Heart left ventricle (tissue), 16 donors: ENCODE measurements at places on chromosomes 3 and 15. TPM values are rescaled to one million over a fixed set of nuclear protein-coding genes. Genes with fewer than 3 reads are reported as not detected.

Gene CELSR3
- 0.24 TPM for total RNA-seq

Gene MORC1
- total RNA-seq = not detected

Gene RTP1
- 0.13 TPM for total RNA-seq

Gene SFMBT1
- total RNA-seq = 13.9 TPM

- DNase-seq = no peak
These were observed 200.2 kb upstream of the LRRC3B start for GRCh38 chr3:26422415-26422814.

DNA sequence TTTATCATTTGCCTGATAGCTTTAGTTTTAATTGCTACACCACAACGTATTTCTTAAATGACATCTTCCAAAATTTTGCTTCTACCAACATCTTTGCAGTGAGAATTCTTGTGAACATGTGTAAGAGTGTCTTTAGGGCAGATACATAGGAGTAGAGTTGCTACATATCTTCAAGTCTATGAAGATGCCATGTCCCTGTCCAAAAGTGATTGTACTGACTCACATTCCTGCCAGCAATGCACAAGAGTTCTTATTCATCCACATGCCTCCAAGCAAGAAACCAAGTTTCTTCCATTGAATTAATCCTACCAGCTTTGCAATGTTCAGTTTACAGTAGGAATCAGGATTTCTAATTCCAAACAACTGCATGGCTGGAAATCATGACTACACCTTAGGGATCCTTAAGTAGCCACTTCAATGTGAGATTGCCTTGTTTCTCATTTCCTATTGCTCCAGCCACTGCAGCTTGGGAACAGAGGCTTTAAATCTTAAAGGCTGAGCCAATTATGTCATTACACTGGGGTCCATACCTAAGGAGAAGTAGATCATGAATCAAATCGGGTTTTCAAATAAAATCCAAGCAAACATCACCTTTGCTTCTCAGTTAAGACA lies 44.5 kb downstream of the BCL2L10 start:
- DNase-seq = no peak

DNA sequence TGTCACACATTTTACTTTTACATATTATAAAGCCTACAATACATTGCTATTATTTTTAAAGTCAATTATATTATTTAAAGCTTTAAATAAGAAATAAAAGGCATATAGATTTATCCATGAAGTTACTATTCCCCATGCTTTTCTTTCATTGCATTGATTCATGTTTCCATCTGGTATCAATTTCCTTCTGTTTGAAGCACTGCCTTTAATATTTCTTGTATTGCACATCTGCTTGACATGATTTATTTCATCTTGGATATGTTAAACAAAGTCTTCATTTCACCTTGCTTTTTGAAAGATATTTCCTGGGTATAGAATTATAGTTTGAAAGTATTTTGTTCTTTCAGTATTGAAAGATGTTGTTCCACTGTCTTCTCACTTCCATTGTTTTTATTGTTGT lies 174.3 kb upstream of the MBNL1 start:
- no peak for DNase-seq

- no peak for DNase-seq
These were observed 40.6 kb upstream of the TMEM108 start for GRCh38 chr3:132997404-132998185.

DNA sequence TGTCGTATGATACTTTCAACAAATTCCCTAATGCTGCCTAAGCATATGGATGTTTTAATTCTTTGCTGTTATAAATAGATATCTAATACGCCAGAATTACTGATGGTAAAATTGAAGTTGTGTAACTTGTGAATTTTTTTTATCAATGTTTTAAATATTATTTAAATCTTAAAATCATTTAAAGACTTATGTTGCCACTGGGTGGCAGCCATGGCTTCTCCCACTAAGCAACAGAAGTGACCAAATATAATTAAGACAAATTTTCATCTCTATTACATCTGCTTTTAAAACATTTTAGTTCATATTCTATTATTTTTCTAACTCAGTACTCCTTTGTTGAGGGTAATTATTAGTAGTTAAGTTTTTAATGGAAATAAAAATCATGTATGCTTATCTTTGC lies 8.1 kb upstream of the IL20RB start:
- no peak for DNase-seq

- DNase-seq = no peak
These were observed 1.2 kb downstream of the ZNF770 start for GRCh38 chr15:34986771-34987480.

DNA sequence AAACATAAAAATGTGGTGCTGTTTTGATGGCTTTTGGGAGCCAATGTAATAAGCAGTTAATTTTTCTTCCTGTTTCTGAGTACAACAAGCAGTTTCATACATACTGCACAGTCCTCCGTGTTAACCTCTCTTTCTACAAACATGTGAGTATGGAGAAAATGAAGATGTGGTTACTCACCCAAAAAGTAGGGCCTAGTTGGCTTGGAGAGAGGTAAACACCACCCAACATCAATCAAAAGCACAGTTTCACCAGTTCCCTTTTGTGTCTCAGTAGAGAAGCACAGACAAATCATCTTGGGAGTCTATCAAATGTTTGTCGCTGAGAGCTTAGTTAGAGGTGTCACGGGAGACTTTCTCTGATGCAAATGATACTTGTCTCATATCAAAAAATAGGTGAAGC lies 320.2 kb downstream of the UNC13C start:
- no peak for DNase-seq
